ENCODE measurements at places on chromosomes 7 and 10.

DNA sequence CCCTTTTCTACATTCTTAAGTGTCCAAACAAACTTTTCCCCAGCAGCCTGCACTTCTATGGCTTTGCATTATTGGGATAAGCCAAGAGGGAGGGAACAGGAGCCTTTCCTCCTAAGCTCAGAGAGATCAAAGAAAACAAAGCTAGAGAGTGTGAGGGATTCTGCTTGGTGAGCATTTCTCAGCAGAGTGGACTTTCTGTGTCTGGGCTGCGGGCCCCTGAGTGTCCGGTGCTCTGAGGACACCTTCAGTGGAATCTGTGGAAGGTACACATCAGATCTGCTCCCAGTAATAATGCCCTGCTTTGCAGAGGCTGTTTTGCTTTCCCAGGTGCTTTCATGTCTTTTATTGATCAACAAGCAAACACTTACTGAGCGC, 50.2 kb downstream of the KCNMA1 start:
- H3K27ac ChIP-seq: peak overlapping the region; percentile 67
- no peak overlapping the region for H3K4me3 ChIP-seq
- DNase-seq: no peak

GRCh38 chr7:36279200-36279925, 110.3 kb upstream of the ANLN start:
- H3K27me3 ChIP-seq: no peaks in the 10 kb centered on the region
- no peak overlapping the region for H3K27ac ChIP-seq
- H3K4me1 ChIP-seq: peaks cover 20% of the 10 kb centered on the region
- no peaks in the 10 kb centered on the region for H3K36me3 ChIP-seq
- no peak overlapping the region for H3K4me3 ChIP-seq

DNA sequence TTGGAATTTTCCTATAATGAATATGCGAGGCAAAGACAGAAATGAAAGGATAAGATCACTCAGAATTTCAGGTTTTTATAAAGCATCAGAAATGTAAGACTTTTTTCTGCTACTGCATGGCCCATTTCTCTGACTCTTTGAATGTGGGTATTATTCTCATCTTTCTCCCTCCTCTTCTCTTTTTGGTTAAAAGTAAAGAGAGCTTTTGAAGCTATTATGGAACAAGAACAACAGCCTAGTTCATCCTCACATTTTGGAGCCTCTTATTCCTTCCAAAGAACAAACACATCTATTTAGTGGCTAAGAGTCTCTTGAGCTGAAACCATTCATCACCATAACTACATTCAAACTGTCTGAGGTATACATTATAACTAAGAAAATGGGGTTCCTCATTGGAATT, 19.4 kb upstream of the ATRNL1 start:
- H3K36me3 ChIP-seq: no peaks in the 10 kb centered on the region
- H3K27ac ChIP-seq: no peak overlapping the region
- H3K4me1 ChIP-seq: no peaks in the 10 kb centered on the region
- H3K27me3 ChIP-seq: no peaks in the 10 kb centered on the region

DNA sequence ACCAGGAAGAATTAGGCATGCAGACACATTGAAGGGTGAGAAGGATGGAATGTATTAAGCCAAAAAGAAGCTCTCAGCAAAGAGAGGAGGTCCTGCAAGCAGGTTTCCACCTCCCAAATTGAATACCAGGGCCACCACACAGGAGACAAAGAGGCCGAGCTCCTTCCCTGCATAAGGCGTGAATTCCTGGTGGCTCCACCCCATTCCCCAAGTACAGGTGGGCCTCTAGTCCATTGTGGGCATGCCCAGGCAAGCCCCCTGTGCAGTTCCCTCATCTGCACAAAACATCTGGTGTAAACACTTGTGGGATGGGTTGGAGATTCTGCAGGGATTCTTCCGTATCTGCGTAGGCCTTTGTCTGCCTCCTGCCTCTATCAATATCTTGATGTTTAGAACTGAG, 817.5 kb downstream of the NRG3 start:
- no peaks in the 10 kb centered on the region for H3K36me3 ChIP-seq
- no peak overlapping the region for H3K27ac ChIP-seq

DNA sequence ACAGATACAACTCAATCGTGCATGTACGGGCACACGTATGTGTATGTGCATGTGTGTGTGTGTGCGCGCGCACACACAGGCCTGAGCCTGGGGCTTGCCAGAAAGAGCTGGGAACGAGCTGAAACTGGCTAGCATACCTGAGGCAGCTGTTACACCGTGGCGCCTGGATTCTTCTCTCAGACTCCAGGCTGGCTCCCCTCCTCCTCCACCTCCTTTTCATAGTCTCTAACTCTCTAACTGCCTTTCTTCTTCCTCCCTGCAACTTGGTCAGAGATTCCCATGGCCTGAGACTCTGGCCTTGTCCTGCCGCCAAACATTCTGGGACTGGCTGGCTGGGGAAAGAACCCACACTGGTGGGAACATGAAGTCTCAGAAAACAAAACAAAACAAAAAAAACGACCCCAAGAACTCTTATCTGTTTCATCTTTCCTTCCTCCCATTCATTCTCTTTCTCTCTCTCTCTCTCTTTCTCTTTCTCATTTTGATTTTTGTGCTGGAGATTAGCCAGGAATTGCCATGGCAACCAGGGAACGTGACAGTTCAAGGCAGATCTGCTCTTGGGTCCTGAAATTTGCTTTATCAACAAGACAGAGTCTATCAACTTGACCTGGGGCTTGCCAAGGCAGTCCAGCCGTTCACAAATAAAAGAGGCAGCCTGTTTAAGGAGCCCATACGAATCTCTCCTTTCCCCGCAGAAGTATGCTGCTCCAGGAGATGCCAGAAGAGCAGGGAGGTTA, 76.8 kb upstream of the SEM1 start:
- H3K4me1 ChIP-seq: no peaks in the 10 kb centered on the region
- H3K27me3 ChIP-seq: no peaks in the 10 kb centered on the region
- no peak overlapping the region for H3K4me3 ChIP-seq
- DNase-seq: peak; percentile 21
- H3K36me3 ChIP-seq: no peaks in the 10 kb centered on the region

Data from upper lobe of left lung (tissue), 6 donors.